ENCODE measurements at places on chromosomes 1 and 21. TPM values are rescaled to one million over a fixed set of nuclear protein-coding genes. Genes with fewer than 3 reads are reported as not detected.

Gene CR1L
- not detected for total RNA-seq

Gene NFIA
- 108 TPM for total RNA-seq

Gene RNU1-1
- total RNA-seq: 7,768 TPM

DNA sequence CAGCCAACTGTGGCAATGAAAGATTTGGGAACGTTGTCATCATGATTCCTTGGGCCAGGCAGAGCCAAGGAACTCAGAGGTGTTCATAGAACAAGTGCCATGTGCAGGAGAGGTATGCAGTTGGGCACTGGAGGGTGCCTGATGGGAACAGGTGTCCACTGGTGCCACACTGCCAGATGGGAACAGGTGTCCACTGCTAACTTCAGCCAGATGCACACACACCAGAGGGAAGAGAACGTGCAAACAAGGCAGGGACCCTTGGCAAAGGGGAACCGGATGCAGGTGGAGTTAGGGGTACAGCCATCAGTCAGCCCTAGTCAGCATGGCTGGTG is 13.5 kb downstream of the OLFML2B start:
- no peak for DNase-seq

DNA sequence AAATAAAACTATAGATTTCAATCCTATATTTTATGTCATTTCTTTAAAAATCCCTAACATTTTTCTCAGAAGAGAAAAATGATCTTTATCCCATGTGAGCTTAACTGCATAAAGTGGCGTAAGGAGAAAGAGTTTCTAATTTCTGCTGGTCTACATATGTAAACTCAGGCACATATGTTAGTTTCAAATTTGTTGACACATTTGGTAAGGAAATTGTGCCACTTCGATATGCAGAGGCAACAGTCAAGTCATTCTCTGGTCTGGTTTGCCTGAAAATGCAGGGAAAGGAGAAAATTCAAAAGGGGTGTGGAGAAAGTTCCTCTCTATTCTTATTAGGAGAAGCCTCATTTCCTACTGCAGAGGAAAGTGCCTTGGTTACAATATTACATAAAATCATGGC is 11.5 kb downstream of the KCNA3 start:
- DNase-seq: no peak

GRCh38 chr1:57423135-57423655 is 665 bp downstream of the DAB1 start:
- peak; percentile 48 for DNase-seq

GRCh38 chr1:17112496-17113236 is 6.6 kb downstream of the PADI2 start:
- no peak for DNase-seq

DNA sequence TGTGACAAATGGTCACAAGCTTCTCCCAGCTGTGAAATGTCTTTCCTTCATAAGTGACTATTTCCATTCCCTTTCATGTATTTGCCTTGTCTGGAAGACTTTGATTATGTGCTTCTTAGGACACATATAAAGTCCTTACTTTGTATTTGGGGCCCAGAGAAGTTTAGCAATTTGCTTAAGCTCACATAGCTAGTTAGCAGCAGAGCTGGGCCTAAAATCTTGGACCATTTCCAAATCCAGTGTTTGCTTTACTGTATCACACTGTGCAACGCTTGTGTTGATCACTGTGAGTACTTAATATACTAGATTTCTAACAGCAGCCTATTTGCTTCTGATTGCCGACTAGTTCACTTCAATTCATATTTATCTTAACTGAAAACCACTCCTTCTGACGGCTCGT is 2.2 kb upstream of the KCNA3 start:
- no peak for DNase-seq
